ENCODE measurements at places on chromosomes 16 and 17.
A peak's percentile ranks its signal among the peaks of the same experiment; 100 is the strongest.

GRCh38 chr17:31400481-31400950 lies 9.0 kb downstream of the RAB11FIP4 start:
- no peak for DNase-seq

DNA sequence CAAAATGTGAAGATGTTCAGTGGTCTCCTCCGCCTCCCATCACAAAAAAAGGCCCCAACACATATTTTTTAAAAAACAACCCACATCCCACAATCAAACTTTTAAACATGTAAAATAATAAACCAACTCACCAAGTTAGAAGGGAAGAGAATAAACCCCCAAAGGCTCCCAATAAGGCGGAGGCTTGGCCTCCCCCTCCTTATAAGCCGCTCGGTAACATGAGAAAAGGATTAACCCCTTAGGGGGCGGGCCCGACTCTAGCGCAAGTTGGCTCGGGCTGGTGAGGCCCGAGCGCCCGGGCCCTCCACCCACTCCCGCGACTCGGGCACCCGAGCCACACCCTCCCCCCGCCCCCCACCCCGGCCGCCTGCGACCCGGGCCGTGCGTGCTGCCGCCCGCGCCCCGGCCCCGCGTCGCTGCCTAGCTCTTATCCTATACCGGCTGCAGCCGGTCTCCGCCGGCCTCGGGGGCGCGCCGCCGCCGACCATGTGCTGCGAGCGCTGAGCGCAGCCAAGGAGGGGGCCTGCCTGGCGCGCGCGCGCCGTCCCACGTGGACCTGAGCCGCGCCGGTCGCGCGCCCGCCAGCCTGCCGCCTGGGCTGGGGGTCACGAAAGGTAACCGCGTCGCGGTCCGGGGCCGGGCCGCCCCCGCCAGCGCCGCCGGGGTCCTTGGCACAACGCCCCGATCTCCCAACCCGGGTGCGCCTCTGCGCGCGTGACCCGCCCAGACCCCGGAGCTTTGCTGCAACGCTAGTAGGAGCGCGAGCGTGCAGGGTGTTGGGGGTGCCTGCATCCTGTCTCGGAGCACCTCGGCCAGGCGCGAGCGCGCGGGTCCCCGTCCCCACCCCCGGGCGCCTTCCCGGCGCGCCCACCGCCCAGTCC lies at the start of the genes ARSG and SLC16A6:
Gene ARSG (plus strand): TSS at position 541 of the 881 bp plus-strand sequence. CDS start 15,999 bp downstream, outside the sequence.
Gene SLC16A6 (minus strand): TSS at position 173 of the 881 bp plus-strand sequence. CDS start 12,807 bp downstream, outside the sequence.
- DNase-seq, result peak; percentile 80

GRCh38 chr17:50288306-50288705 lies 14.0 kb downstream of the TMEM92 start:
- DNase-seq, result no peak

GRCh38 chr17:72244956-72245355 lies 124.1 kb downstream of the SOX9 start:
- DNase-seq, result no peak

DNA sequence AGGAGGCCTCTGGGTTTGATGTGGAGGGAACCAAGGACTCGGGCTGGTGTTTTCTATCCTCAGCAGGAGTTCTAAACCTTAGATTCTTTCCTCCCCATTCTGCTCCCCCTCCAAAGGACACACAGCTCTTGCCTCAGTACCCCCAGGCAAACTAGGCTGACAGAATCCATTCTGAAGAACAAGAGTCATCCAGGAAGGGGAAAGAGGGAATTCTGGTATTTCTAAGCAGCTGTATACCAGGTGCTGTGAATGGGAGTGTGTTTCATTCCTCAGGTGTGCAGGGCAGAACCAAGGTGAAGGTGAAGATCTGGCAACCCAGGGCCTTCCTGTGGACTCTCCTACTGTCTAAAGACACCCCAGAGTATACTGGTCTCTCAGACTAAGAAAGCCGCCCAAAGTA lies 4.1 kb downstream of the INPP5K start:
- no peak for DNase-seq

- DNase-seq, result no peak
Measured at GRCh38 chr17:46059486-46059885, 60.4 kb downstream of the STH start.

DNA sequence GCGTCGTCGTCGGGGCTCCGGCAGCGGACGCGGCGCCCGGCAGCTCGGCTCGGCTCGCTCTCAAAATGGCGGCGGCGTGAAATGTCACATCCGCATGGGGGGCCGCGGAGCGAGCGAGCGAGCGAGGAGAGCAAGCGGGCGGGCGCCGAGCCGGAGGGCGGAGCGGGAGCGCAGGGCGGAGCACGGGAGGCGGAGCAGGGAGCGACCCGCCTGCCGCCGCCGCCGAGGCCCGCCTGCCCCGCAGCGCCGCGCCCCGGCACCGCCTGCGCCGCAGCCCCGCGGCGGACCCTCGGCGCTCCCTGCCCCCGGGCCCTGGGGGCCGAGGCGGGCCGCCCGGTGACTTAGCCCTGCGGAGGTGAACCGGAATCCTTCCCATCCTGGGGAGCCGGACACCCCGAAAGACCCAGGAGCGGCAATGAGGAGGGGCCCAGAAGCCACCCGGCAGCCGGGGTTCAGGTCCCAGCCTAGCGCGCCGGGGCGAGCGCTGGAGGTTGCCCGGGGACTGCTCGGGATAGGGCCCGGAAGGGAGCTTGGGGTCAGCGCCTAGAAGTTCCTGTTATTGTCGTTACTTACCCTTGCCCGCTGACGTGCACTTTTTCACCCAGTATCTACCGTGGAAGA lies at the start of gene USP7:
Gene USP7 (minus strand): TSS at position 86 of the 621 bp plus-strand sequence. CDS start 621 bp downstream, outside the sequence.
- peak; percentile 87 for DNase-seq

DNA sequence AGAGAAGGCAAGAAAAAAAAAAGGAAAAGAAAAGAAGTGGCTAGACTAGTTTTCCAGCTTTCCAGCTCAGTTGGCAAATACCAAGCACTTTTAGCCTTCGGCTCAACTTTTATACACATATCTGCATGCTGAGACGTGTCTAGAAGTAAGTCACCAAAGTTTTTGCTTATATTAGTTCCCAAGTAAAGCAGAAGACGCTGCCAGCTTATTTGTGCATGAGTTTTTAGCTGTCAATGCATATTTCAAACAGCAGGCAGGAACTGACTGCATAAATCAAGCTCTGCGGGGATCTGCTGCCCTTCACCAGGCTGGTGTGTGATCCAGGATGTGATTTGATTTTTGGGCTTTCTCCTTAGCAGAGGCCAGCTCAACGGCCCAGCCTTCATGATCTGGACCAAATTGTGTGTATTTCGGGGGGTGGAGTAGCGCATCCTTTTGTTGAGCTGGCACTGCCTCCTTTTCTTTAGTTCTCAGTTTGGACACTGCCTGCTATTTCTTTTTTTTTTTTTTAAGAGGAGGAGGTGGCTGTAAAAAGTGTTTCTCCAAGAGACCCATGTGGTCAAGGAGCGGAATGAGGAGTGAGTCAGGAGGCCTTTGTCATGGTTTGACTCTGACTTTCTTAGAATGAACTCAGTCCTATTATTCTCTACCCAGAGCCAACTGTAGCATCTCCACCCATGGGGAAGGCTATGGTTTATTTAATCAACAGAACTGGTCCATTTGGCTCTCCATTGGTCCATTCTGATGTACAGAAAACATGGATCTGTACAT lies 162.6 kb upstream of the XYLT1 start:
- DNase-seq, result no peak

DNA sequence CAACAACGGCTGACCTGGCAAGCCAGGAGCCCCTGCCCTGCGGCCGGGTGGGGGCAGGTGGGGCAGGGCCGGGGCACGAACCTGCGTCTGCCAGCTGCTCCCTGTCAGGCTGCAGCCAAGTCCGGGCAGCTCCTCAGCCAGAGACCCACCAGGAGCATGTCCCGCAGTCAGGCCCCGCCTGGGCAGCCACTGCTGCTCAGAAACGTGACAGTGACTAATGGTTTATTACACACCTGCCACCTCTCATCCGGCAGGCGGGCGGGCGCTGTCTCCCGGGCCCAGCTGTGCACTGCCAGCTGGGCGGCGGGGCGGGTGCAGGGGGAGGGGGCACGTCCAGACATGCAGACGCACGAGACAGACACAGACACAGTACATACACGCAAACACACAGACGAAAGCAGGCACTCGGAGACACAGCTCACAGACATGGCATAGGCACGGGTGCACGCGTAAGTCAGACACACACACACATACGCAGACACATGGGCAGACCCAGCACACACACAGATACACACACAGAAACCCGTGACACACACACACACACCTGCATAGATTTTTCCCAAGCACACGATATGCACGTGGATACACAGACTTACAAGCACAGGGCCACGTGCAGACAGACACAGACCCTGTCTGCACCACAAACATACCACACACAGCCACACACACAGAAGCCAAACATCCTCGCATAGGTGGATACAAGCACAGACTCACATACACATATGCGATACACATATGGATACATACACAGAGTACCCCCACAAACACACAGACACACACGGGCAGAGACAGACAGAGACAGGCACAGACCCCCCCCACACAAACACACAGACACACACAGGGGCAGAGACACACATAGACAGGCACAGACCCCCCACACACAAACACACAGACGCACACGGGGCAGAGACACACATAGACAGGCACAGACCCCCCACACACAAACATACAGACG lies 248.3 kb upstream of the CIBAR2 start:
- DNase-seq, result no peak

GRCh38 chr17:60920107-60920506 lies 242.5 kb downstream of the BCAS3 start:
- DNase-seq, result no peak

DNA sequence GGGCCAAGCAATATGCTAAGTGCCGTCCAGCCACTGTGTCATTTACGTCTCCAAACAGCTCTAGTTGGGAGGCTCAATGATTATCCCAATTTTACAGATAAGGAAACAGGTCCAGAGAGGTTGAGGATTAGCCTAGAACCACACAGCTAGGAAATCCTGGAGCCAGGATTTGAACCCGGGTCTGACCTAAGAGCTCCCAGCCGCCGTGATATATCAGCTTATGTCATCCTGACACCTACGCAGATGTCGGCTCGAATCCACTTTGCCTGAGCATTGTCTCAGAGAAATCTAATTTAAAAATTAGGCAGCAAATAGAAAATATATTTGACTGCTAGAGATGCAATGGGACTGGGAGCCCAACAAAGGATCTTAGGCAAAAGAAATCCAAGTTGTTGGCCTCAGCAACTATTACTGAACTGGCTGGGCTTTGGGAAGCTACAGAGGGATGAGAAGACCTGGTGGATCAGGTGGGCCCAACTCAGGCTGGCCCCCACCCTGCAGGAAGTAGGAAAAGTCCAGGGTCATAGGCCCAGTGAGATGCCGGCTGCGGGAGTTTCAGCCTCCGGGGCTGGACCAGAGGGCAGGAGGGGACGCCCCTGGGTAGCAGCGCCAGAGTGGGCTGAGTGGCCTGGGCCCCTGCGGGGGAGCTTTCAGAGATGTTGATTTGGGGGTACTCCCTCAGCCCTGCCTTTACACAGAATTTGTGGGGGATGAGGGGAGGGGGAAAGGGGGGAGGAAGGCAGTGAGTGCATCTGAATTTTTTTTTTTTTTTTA lies 35.1 kb upstream of the IL21R start:
- DNase-seq, result no peak

DNA sequence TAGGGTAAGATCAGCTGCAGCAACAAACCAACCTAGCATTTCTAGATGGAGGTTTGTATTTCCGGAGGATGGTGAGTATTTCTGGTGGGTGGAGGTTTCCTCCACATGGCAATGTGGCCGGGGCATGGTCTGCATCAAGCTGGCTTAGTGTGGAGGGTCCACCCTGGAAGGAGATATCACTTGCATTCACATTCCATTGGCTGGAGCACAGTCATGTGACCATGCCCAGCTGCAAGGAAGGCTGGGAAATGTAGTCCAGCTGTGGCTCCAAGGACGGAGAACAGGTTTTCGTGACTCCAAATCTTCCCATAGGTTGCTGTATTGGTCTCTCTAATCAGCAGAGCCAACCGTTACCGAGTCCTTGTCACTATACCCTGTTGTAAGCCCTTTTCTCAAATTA lies 68.7 kb downstream of the RAI1 start:
- peak; percentile 24 for DNase-seq

DNA sequence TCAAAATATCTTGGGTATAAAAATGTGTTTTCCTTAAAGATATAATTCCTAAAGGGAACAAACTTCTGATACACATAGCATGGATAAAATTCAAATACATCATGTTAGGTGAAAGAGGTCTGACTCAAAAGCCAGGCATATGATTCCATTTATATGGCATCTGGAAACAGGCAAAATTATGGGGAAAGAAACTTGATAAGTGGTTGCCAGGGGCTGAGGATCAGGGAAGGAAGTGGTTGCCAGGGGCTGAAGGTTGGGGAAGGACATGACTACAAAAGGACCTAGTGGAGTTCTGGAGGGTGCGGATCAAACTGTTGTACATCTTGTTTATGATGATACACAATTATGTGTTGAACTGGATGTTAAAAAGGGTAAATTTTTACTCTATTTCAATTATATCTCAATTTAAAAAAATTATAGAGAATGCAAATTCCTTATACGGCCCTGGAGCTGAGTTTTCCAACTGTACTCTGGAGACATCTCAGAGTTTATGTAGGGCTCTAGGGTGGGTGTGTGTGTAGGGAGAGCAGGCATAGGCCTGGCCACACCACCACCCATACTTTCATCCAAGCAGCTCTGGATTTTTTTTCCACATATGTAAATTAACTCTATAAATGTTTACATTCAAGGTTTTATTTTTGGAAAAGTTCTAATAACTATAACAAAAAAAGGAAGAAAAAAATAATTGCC lies 55.0 kb downstream of the AMFR start:
- no peak for DNase-seq

DNA sequence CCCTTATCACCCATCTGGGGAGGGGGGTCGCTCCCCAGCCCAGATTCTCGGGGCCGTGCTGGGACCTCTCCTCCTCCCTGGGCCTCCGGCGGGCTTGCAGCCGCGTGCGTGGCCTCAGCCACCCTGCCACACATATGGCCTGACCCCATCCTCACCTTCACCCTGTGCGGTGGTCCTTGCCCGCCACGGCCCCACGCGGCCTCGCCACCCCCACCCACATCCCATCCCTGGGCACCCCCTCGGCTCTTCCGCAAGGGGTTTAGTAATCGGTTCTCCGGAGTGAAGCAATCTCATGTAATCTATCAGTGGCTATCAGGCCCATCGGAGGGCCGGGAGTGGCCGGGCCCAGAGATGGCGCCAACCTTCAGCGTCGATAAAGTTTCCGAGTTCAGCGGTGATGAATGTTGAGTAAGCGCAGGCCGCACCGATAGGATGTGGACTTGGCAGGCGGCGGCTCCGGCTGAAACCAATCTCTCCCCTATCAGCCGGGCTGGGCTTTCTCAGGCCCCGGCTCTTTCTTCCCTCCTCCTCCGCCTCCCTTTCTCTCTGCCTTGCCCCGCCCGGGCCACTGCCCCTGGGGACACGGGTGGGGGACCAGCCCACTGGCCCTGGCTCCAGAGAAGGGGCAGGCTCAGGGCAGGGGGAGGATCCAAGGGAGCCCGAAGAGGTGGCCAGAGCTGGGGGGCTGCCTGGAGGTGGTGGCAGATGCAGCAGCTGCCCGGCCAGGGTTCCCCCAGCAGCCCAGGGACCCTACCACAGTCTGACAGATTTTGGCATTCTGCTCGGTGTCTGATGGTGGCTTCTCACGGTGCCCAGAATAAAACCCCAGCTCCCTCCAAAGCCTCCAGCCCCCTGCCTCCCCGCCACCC lies 20.8 kb downstream of the ZFPM1 start:
- no peak for DNase-seq
